ENCODE measurements at places on chromosomes 11 and 22.

DNA sequence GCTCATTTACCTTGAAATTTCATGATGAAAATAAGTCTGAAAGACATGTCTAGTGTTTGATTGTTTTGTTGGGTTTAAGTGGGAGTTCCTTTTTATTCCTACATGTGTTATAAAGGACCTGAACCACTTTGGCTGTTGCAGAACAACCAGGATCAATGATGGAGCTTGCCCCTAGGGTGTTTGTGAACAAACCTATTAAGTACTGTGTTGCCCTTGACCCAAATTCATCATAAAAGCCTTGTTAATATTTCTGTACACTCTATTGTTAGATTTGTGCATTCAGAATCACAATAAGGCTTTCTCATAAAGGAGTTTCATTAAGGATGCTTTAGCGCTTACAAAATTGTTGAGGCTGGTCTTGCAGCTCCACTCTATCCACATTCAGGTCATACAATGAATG is 452.6 kb downstream of the NELL1 start:
- peak; percentile 20 for DNase-seq

- no peak for DNase-seq
Observed at GRCh38 chr22:22023581-22024137, 41.1 kb upstream of the TOP3B start.

DNA sequence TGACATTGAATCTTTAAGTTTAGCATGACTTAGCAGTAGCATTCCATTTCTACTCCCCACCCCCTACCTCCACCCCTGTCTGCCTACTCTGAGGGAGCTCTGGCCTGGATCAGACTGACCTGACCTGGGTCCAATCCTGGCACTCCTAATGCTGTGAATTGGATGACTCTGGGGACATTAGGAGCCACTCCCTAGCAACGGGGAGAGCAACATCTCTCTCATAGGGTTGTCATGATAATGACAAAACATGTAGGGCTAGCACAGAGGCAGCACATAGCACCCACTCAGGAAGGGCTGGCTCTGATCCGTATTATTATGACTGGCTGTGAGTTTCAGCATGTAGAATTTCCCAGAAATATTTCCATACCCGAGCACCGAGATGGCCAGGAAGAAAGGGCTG is 40.5 kb downstream of the CABIN1 start:
- no peak for DNase-seq

GRCh38 chr11:111944651-111945051 is 7.5 kb downstream of the DIXDC1 start:
- DNase-seq, result no peak

GRCh38 chr22:38267086-38267485 is 5.7 kb downstream of the TMEM184B start:
- DNase-seq, result no peak

GRCh38 chr11:117824571-117825537 is at the start of gene FXYD2:
TSS of gene FXYD2 (minus strand) at chr11:117824744. CDS start at chr11:117824678, 66 bp downstream.
- no peak for DNase-seq
